ENCODE measurements at places on chromosomes 2 and 18. TPM values are rescaled to one million over a fixed set of nuclear protein-coding genes. Genes with fewer than 3 reads are reported as not detected.

Gene CABYR
- 0.59 TPM for total RNA-seq

DNA sequence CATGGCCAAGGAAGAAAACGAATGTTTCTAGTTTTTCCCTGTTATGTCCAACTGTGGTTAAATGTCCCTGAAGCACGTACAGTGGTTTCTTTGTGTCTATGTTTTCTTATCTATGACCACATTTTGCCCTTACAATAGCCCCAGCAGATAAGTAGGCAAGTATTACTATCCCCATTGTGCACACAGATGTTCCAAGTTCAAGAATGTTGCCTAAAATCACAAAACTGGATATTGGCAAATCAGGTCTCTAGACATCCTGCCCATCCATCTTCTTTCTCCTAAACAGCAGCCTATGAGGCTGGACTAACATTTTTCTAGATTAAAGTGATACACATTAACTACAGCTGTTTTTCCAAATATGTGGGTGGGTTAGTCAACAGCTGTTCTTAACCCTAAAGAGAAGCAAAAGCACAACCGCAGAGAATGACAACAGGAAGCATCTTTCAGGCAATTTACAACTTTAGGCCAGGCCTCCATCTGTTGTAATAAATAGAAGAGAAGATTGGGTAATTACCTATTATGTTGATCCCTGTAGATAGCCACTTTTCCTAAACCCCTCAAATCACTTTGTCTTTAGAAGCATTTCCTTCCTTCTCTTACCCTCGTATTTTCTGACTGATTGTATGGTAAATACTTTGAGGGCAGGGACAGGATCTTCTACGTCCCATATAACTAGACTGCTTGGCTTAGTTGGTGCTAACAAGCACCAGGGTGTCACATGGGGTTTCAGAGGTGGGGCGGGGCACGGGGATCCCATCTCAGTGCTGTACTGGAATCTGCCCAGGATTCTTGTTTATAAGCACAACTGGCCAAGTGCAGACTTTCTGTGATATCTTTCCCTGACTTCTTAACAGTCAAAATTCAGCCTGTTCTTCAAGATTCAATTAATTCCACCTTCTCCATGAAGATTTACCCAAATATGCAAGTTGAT lies 132.1 kb upstream of the SETBP1 start:
- no peak for DNase-seq

DNA sequence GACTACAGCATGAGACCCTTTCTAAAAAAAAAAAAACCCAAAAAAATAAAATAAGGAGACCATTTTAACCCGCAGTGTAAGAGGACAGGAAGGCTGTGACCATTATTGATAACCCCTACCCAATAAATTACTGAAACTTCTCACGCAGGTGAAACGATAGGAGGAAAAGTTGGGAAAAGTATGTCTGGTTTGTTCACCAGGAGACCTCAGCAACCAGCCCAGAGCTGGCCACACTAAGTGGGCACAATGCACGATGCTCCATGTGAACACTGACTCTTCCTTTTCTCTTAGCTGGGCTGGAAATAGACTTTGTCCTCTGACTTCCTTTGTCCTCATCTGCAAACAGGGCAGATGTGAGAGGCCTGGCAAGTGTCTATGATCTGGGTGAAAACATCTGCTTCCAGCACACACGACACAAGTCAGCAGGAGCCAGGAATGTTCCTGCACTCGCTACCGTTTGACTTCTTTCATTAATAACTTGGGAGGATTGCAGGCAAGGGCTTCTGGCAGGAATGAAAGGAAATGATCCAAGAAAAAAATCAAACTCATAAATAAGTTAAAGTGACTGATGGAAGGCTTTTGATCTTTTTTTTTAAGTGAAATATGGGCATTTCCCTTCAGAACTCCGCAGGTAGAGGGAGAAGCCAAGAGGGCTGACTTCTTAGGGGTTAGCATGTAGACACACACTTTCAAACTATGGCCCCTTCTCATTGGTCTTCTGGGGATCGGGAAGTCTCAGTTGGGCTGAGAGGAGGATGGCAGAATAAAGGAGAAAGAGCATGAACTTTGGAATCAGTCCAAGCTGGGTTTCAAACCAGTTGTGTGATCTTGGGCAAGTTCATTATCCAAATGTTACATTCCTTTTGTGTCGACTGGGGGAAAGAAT lies 137.4 kb upstream of the MYCN start:
- no peak for DNase-seq

- DNase-seq: no peak
Measured at GRCh38 chr2:226413498-226414130, 386.0 kb downstream of the IRS1 start.

DNA sequence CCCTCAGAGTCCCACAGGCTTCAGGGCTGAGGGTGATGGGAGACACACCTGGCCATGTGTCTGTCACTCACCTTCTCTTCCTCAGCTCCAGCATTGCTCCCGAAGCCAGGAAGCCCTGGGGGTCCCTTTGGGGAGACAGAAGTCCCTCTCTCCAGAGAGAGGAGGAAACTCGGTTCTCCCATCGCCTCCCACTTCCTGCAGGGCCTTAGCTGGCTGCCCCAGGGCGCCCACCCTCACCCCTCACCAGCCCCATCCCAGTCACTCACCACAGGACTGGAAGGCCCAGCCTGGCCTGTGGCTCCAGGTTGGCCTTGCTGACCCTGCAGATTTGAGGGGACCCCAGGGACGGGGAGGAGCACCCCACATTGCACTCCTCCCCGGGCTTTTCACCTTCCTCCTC lies 2.7 kb upstream of the RAB6D start:
- no peak for DNase-seq
